ENCODE measurements at places on chromosomes 2 and 18. TPM values are rescaled to one million over a fixed set of nuclear protein-coding genes. Genes with fewer than 3 reads are reported as not detected.

The CCDC141 gene
- 0.78 TPM for total RNA-seq

The EFEMP1 gene
- not detected for total RNA-seq

The SNTG2 gene
- total RNA-seq = not detected

The MAP3K2 gene
- total RNA-seq = 66.1 TPM

The SLC25A12 gene
- 34.6 TPM for total RNA-seq

The FAM237A gene
- not detected for total RNA-seq

The GNAL gene
- 0.24 TPM for total RNA-seq

The MC2R gene
- total RNA-seq = not detected

The CD28 gene
- 133 TPM for total RNA-seq

The IRS1 gene
- total RNA-seq = 3.8 TPM

The CGREF1 gene
- 12.9 TPM for total RNA-seq

The NUP35 gene
- total RNA-seq = 41.9 TPM

The SH3BP4 gene
- 0.26 TPM for total RNA-seq

The GLI2 gene
- 0.32 TPM for total RNA-seq

The SERPINB3 gene
- not detected for total RNA-seq

The SPP2 gene
- not detected for total RNA-seq

The GALNT5 gene
- not detected for total RNA-seq

The DLGAP1 gene
- 0.36 TPM for total RNA-seq

The CHRNA1 gene
- total RNA-seq = not detected

The PIEZO2 gene
- total RNA-seq = not detected

All from activated T-helper 1 cell treated with anti-CD3 and anti-CD28 coated beads, Interleukin-12 subunit alpha, Interleukin-12 subunit beta, Interleukin-2, Interleukin-4 antibody, amounts not matched to agents 30 ng/mL and 10 ng/mL and 1 ng/mL, durations not matched to agents 14 hours and 24 hours and 36 hours (primary cell).